Activated CD4-positive, alpha-beta T cell treated with anti-CD3 and anti-CD28 coated beads for 24 hours (primary cell): ENCODE measurements at places on chromosomes 2 and 18.

DNA sequence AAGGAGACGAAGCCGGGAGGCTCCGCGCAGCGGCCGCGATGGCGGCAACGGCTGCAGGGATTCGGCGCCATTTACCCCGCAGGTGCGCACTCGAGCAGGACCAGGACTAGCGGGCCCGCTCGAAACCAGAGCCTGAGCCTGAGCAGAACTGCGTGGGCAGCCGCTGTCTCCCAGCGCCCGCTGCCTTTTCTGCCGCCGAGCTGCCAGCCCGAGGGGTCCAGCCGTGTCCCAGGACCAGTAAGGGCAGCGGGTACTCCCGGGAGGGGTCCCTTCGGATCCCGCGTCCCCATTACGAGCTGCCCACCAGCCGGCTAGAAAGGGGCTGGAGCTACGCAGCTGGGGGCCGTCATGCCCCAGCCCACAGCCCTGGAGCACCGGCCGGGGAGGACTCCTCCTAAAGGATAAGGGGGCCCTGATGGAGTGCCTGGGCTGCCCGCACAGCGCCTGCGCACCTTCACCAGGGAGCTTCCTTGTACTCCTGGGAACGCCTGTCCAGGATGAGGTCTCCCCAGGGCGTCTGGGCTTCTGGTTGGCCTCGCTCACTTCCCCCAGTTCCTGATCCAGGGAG is 9.9 kb downstream of the ALPP start:
- DNase-seq: no peak

DNA sequence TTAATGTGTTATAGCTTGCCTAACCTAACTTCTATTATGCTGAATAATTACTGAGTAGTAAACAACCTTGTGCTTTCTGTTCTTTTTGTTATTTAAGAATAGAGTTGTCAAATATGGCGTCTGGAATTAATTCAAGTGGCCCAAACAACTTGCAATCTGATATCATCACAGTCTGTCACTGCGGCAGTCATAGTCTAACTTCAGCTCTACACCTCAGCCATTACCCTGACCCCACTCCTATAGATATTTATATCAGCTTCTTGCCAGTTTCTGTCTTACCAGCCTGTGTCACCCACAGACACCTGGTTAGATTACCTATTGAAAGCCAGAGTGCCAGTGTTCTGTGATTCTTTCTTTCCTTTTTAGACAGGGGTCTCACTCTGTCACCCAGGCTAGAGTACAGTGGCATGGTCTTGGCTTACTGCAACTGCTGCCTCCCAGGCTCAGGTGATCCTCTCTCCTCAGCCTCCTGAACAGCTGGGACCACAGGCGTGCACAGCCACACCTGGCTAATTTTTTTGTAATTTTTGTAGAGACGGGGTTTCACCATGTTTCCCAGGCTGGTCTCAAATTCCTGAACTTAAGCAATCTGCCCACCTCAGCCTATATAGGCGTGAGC is 14.1 kb upstream of the KLHL41 start:
- no peak for DNase-seq

DNA sequence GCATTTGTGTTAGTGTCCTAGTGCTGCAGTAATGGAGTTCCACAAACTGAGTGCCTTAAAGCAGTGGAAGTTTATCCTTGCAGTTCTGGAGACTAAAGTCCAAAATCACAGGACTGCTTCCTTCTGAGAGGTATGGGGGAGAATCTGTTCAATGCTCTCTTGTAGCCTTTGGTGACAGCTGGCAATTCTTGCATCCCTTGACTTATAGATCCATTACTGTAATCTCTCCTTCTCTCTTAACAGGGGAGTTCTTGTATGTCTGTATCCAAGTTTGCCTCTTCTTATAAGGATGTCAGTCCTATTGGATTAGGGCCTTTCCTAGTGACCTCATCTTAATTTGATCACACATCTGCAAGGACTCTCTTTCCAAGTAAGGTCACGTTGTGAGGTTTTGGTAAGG is 69.9 kb downstream of the XRCC5 start:
- no peak for DNase-seq

- DNase-seq: no peak
These were observed 65.2 kb upstream of the CTDP1 start for GRCh38 chr18:79614211-79614955.

GRCh38 chr18:37550118-37550875 is 15.3 kb downstream of the CELF4 start:
- no peak for DNase-seq

DNA sequence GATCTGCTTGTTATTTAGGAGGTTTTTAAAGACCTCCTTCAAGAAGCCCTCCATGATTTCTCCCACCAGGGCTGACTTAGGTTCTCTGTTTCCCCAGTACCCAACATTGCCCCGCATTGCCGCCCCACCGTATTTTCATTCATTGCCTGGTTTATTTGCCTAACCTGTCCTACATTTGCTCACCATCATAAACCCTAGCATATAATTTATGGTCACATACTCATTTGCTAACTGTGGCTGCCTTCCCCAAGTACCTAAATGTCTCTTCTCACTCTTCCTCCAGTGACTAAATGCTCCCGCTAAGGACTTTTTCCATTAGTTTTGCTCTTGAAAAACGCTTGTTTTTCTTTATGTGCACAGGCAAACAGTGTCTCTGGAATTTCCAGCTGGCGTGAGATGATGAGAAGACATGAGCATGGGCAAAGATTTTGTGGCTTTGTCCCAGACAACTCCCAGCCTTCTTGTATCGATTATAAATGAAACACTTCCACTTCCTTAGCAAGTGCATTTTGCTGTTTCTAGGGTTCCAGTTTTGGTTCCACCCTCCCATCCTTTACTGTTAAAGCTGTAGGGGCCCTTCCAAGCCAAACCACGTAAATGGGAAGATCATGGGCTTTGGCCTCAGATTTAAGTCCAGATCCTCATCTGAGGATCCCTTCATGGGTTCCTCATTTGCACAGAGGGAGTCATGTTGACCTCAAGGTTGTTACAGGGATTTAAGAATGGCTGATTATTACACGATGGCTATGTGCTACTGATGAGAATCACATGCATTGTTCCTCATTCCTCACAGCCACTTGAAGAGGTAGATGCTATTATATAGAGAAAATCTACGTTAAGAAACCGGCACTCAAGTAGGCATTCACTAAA is 21.0 kb upstream of the ARMC9 start:
- DNase-seq: no peak

GRCh38 chr2:6845312-6845711 is 20.4 kb downstream of the CMPK2 start:
- DNase-seq: no peak

DNA sequence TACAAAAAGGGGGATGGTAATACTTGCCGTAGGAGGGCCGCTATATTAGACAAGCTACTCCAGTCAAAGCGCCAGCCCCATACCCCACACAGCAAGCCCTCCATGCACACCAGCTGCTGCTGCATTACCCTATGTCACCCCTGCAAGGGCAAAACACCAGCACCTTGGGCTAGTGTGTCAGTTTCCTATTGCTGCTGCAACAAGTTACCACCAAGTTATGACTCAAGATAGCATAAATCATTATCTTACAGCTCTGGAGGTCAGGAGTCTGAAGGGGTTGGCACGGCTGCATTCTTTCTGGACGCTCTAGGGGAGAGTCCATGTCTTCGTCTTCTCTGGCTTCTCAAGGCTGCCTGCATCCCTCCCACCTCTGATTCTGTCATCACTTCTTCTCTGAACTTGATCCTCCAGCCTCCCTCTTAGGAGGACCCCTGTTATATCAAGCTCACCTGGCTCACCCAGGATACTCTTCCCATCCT is 88.6 kb upstream of the ACAA2 start:
- no peak for DNase-seq

GRCh38 chr2:210046851-210047500 is 44.5 kb downstream of the RPE start:
- DNase-seq: no peak

DNA sequence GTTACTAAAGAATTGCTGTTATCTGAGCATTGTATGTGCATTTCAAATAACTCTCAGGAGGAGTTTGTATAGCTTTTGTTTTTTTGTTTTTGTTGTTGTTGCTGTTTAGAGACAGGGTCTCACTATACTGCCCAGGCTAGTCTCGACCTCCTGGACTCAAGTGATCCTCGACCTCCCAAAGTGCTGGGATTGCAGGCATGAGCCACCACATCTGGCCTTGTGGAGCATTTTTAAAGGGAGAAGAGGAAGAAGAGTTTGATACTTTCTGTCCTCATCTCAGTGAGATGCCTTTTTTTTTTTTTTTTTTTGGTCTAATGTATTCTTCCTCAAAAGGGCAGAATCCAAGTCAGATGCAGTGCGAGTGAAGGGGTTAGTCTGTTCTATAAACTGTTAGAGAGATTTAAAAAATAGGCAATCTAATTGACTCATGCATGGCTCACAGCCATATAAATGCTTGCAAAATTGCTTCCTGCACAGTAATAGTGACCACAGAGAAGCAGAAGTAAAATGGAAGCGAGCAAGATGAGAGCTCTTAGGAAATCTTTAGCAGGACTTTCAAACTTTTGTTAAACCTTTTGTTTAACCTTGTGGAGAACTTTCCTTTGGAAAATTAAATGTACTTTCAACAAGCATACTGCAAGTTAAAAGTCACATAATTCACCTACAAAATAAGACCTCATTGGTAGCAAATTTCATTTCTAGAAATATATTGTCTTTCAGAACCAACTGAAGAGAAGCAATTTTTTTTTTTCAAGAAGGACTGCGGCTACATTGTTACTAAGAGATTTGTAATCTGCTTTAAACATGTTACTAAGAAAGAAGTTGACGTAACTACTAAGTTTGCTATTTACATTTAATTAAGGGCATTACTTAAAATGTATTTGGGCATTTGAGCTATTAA is 52.3 kb upstream of the ROCK1 start:
- DNase-seq: no peak

DNA sequence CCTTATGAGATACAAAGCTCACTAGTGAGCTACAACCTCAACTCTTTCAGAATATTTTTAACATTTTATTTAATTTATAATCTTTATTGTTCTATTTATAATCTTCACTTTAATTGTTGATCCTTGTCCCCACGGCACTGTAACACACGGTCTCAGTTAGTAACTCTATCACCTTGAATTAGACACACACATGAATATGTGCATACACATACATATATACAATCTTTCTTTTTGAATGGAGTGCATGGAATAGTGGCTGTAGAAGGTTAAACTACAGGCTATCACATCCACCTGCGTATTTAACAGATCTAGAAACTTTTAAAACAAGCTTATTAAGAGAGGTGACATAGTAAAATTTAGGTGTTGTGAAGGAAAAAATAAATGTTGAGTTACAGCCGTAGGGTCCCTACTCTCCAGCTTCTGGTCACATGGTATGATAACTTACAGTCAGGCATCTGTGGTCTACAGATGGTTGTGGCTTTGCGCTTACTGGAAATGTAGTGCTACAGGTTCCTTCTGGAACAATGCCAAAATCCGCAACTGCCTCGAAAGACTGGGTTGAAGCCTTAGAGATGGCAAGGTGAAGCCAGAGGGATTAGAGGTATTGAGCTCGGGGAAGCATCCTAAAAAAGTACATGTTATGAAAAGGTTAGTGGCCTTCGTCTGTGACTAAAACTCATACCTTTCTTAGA is 1324.1 kb upstream of the SLC39A10 start:
- DNase-seq: no peak

GRCh38 chr2:130798472-130799218 is 38.1 kb upstream of the ARHGEF4 start:
- no peak for DNase-seq

GRCh38 chr2:222752746-222753145 is 81.3 kb downstream of the MOGAT1 start:
- DNase-seq: no peak

- no peak for DNase-seq
These were observed 62.8 kb downstream of the DTNA start for GRCh38 chr18:34772887-34773286.

DNA sequence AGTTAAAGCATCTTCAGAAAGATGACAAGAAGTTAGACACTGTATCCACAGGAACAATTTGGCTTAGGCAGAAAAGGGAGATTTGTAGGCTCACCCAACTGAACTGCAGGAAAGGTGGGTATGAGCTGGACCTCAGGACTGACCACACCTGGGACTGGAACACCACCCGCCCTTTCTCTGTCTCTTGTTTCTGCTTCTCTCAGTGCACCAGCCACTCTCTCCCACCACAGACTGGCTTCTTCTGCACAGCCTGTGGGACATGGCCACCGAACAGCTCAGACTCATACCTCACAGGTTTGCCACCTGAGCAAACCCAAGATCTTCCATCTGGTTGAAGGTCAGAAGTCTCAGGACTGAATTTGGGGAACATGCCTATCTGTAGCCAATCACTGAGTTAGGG is 14.2 kb upstream of the MALT1 start:
- no peak for DNase-seq

- DNase-seq: no peak
These were observed 231.7 kb downstream of the MTX2 start for GRCh38 chr2:176500901-176501300.

DNA sequence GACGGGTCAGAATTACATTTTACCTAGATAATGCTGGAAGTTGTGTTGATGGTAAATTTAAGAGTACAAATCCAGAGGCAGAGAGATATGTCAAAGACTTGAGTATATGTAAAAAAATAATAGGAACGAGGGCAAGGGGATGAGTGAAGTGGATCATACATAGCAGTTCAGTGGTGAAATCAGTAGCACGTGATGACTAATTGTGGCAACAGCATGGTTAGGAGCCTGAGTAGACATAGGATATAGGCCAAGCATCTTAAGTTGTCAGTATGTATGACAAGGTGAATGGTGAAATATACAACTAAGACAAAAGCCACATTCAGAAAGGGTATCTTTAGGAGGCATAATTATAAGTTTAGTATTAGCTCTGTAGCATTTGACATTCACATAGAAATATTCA is 826.5 kb upstream of the PIK3C3 start:
- no peak for DNase-seq

DNA sequence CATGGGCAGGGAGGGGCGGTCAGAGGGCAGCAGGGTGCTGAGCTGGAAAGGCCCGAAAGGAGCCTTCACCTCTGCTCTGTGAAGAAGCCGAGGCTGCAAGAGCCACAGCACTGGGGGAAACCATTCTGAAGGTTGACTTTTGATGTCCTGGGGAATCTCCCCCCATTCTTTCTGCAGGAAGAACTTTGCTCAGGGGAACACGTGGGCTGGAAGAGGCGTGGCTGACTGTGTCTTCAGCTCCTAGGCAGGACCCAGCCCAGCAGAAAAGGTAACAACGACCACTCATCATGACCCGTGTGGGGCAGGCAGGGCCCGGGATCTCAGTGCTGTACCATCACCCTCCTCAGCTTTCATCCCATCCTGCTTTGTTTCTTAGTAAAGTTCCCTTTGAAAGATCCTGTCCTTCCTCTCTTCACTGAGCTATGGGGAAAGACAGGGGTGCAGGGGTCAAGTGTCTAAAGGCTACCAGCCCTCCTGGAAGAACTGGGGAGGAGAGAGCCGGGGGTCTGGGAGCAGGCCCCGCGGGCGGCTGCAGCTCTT is 312.7 kb downstream of the CELF4 start:
- no peak for DNase-seq

DNA sequence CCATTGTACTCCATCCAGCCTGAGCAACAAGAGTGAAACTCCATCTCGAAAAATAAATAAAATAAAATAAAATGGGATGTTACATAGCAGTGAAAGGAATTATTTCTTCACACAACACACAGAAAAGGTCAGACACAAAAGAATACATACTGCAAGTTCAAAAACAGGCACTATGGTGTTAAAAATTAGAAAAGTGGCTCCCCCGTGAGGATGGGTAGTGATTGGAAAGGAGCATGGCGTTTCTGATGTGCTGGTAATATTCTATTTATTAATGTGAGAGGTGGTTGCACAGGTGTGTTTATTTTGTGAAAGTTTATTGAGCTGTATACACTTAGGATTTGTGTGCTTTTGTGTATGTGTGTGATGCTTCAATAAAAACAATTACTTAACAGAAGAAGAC is 22.9 kb upstream of the RAB10 start:
- no peak for DNase-seq
